EH (cell line): ENCODE measurements at places on chromosomes 12 and 14.

DNA sequence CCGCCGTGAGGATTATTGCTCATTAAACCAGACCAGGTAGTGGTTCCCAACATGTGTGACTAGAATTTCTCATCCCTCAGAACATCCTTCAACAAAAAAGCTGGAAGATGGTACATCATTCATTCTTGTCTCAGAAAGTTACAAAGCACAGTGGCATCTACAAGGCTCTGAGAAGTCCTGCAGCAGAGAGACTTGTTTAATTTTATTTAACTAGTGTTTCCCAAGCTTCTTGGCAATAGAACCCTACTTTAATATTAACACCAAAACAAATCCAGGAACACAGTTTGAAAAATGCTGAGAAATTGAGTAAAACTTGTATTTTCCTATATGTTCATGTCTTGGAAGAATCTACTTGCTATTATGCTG is 54.8 kb downstream of the PLXNC1 start:
- DNase-seq: no peak

GRCh38 chr12:5051913-5052312 is 8.2 kb downstream of the KCNA5 start:
- DNase-seq: no peak

DNA sequence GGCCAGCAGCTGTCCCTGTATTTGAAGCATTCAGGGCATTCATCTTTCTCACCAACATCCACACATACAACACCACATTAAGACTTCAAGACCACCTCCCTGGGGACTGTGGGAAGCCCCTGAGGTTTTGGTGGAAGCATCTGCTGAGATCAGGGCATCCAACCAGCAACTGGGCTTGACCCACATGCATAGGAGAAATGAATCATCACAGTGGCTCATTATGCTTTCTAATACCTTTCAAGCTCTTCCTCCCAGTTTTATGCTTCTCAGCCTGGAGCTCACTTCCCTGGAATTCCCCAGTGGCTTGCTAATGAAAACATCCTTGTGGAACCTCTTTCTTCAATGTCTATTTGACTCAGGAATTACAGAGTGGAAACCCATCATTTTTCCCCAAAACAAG is 21.4 kb upstream of the CMKLR1 start:
- peak; percentile 6 for DNase-seq

- DNase-seq: peak; percentile 99
Measured at GRCh38 chr14:73723797-73724661, 9.8 kb upstream of the PNMA1 start.

DNA sequence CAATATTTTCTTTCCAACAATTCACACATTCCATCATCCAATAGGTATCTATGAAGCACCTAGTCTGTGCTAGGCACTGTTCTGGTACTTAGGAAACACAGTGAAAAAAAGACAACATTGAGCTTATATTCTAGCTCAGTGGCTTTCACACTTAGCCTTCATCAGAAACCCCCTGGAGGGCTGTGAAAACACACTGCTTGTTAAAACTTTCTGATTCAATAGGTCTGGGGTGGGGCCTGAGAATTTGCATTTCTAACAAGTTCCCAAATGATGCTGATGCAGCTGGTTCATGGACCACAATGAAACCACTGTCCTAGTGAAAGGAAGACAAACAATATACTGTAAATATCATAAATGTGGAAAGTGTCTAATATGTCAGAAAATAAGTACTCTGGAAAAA is 5.9 kb downstream of the VTI1B start:
- DNase-seq: no peak

GRCh38 chr14:69132513-69133181 is 20.3 kb downstream of the DCAF5 start:
- no peak for DNase-seq

DNA sequence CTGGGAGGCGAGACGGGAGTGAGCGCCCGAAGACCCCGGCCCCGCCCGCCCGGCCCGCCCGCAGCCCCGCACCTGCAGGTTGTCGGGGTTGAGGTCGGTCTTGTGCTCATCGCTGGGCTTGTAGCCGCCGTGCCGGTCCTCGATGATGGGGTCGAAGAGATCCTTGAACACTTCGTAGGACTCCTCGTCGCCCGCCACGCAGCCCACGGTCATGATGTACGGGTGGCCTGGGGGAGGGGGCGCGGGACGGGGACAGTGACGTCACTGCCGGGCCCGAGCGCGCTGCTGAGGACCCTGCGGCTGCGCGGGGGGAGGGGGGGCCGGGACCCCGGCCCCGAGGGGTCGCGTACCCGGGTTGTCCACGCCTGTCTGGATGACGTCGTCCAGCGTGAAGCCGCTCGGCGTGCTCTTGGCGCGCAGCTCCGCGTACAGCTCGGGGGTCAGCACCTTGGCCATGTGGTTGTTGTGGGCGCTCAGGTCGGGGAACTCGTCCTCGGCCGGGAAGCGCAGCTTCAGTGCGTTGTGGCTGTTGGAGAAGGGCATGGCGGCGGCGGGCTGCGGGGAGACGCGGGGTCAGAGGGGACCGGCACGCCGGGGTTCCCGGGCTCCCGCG is 573 bp downstream of the CKB start:
- no peak for DNase-seq

DNA sequence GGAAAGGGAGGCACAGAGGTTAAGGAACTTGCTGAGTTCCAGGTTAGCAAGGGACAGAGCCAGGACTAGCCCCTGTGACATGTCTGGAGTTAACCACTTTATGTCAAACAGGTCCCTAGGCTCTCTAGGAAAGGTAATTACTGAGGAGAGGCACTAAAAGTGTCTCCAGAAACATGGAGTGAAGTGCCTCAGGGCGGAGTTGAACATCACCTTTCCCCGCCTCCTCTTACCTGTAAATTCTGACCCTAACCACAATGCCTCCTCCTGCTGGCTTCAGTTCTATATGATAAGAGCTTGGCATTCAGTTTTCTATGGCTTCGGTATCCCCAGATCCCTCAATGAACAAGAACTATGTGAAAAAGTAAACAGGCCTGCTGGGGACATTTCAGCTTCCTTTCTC is 18.1 kb downstream of the RPH3A start:
- no peak for DNase-seq

GRCh38 chr12:46585854-46586621 is 213.5 kb upstream of the SLC38A2 start:
- peak; percentile 87 for DNase-seq

DNA sequence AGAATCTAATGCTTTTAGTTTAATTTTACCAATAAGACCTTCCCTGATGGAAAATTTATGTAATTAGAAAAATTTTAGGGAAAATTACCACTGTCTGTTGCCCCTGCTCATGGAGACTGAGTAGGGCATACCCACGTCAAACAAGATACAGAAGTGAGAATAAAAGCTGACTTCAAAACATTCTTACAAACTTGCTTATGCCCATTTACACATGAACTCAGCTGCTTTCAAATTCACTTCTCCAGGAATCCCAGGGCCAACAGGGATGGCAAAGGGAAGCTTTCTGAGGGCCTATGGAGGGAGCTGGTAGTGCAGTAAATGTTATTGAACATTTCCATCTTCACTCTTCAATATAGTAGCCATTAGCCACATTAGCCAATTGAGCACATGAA is 4.8 kb upstream of the NINJ2 start:
- DNase-seq: no peak

DNA sequence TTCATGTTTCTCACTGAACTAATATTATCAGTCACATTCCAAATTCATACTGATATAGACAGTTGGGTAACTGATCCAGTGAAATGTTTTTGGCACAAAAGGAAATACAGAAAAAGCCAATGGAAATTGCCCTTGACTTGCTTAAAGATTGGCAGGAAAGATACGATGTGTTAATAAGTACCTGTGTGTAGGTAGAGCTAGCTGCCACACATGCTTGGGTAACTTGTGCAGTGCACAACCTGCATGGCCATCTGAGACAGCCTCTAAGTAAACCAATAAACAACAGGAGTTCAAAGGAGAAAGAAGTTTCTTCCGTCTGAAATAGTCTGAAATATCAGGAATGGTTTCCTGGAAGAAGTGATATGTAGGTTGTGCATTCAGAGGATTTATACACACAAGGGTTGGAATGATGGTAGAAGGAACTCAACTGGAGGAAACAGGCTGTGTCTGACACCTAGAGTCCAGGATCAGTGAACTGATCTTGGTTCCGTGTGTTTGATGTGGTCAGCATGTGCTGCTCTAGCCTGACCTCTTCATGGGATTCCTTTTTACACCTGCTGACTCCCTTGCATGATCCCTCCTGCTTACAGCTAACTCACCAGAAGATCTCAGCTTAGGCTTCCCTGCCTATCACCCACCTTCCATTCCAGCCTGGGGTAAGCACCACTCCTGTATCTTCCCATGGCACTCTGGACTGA is 81.4 kb upstream of the KRR1 start:
- no peak for DNase-seq

- DNase-seq: no peak
Measured at GRCh38 chr14:69845787-69846186, 33.4 kb upstream of the SMOC1 start.

GRCh38 chr14:52313462-52313861 is 650 bp upstream of the PTGER2 start:
- DNase-seq: no peak

DNA sequence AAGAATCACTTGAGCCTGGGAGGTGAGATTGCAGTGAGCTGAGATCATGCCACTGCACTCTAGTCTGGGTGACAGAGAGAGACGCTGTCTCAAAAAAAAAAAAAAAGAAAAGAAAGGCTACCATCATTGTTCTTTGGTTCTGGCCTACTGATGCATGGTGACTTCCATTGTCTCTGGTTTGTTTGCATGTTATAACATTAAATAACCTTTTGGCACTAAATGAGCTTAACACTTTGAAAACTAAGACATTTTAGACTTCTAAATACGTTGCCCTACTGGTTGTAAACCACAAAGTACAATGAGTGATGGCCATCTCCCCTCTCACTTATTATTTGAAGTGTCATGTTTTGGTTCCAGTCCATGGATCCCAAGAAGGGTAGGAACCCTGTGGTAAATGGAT is 152.9 kb upstream of the CPM start:
- DNase-seq: no peak

DNA sequence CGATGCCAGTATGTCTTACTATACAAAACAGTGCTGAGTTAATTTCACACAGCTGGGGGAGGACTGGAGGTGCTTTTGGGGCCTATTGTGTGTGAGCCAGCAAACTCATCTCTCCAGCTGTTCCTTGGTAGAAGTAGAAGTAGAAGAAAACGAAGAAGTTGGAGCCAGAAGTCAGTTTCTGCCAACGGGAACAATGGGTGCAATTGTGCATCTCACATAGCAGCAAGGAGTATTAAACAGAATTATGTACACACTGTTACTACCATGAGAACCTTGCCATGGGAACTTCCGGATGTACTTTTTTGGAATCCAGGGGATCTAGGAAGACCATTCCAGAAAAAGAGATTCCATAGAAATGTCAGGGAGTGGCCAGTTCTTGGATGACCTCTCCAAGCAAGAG is 88.6 kb downstream of the VCPKMT start:
- DNase-seq: no peak

DNA sequence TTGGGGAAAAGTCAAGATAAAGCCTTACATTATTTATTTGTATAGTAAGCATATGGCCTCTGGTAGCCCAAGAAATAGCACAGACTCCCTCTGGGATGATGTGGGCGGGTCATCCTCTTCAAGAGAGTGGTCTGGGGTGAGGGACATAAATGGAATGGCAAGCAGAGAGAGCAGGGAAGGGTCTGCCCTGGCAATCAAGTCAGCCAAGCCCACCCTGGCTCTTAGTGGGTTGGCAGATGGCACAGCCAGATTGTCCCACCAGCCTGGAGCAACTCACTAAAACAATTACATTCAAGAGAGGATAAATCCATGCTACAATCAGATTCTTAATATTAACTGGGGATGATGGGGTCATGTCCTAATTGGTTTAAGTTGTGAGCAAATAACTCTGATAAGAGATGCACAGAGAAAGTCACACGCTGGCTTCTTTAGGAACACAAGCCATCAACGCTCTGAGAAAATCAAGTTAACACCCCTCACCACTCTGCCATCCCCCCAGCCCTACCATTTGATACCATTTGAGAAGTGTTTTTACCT is 2.8 kb upstream of the PELI2 start:
- no peak for DNase-seq

DNA sequence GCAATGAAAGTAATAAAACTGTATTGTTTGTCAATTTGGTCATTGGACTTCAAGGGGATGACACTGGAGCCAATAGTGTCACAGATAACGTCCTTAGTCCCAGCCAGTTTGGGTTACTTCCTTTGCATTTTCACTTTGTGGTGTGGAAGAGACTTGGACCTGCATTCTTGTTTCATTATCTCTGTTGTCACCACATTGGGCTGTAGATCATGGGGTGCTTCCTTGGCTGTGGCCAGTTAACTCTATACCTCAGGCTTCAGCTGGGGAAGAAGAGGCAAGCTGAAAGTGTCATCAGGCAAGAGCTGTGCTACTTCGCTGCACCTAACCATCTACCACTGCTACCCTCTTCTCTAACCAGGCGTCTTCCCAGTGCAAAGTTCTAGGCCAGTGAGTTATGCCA is 15.1 kb upstream of the CISTR start:
- peak; percentile 70 for DNase-seq

- DNase-seq: peak; percentile 61
Measured at GRCh38 chr12:48988030-48988649, 10.0 kb downstream of the WNT1 start.

DNA sequence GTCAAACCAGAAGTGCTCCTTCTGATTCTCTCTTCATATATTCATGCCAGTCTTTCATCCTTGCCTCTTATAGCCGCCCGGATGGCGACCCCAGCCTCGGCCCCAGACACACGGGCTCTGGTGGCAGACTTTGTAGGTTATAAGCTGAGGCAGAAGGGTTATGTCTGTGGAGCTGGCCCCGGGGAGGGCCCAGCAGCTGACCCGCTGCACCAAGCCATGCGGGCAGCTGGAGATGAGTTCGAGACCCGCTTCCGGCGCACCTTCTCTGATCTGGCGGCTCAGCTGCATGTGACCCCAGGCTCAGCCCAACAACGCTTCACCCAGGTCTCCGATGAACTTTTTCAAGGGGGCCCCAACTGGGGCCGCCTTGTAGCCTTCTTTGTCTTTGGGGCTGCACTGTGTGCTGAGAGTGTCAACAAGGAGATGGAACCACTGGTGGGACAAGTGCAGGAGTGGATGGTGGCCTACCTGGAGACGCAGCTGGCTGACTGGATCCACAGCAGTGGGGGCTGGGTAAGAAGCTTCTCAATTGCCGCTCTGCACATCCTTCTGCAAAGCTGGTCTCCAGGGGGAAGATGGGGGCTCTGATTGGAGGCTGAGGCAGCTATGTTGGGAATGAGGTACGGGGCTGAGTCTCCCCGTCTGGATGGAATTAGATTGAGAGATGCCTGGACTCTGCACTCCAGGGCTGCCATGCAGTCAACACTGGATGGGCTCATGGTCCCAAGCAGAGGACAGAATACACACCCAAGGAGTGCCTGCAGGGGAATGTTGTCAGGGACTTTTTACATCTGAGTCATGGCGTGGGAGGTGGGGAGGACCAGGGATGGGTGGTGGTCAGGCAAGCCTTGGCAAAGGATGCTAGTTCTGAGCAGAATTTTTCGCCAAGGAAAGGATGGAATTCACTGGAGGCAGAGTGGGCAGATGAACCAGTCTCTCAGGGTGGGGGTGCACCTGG is 1.3 kb downstream of the BCL2L2 start:
- DNase-seq: peak; percentile 45

DNA sequence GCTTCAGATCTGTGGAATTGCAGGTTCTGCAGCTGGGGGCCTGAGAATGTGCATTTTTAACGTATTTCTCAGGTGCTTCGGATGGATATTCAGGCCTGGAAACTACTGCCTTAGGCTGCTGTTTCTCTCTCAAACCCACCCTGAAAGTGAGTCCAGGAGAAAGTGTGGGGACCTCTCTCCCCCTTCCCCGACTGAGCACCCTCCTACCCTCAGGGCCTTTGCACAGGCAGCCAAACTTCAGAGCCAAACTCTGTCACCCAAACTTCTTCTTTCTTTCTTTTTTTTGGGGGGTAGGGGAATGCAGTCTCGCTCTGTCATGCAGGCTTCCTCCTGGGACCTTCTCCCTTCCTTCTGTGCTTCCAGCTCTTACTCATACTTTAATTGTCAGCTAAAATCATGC is 82.4 kb upstream of the FBXO21 start:
- no peak for DNase-seq
